ENCODE measurements at places on chromosomes 4 and X.
A peak's percentile ranks its signal among the peaks of the same experiment; 100 is the strongest.

DNA sequence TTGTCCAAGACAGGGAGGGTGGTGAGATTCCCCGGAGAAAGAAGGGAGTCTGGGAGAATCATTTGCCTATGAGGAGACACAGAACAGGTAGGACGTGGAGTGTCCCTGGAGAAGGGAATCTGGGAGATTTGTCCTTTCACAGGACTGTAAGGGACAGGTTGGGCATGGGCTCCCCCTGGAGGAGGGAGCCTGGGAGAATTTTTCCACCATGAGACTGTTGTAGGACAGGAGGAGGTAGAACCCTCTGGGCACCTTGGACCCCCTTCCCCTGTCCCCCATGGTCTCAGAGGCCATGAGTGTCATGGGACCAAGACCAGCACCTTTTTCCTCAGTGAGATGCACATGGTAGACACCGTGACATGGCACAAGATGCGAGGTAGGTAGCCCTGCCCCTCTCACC is 2.8 kb downstream of the PORCN start:
- DNase-seq = no peak

DNA sequence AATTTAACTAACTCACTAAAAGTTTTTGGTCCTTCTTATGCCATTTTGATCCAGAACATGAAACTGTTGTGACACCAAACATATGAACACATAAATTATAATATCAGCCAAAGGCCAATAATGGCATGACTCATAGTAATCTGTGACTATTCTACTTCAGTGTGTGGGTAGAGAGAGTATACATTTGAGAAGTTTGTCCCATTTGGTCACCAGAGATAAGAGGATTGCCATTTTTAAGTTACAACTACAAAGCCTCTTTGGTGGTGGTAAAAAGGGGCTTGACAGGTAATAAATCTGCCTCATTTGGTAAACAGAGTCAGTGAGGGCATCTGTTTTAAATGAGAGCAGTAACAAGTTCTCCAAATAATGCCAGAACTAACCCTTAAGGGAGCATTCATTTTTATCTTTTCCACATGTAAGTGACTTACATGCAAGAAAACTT is 117.9 kb downstream of the TBC1D19 start:
- no peak for DNase-seq

- no peak for DNase-seq
These were observed 23.9 kb downstream of the ACSL4 start for GRCh38 chrX:109709129-109709631.

GRCh38 chr4:87112063-87112462 is 108.4 kb downstream of the KLHL8 start:
- no peak for DNase-seq

DNA sequence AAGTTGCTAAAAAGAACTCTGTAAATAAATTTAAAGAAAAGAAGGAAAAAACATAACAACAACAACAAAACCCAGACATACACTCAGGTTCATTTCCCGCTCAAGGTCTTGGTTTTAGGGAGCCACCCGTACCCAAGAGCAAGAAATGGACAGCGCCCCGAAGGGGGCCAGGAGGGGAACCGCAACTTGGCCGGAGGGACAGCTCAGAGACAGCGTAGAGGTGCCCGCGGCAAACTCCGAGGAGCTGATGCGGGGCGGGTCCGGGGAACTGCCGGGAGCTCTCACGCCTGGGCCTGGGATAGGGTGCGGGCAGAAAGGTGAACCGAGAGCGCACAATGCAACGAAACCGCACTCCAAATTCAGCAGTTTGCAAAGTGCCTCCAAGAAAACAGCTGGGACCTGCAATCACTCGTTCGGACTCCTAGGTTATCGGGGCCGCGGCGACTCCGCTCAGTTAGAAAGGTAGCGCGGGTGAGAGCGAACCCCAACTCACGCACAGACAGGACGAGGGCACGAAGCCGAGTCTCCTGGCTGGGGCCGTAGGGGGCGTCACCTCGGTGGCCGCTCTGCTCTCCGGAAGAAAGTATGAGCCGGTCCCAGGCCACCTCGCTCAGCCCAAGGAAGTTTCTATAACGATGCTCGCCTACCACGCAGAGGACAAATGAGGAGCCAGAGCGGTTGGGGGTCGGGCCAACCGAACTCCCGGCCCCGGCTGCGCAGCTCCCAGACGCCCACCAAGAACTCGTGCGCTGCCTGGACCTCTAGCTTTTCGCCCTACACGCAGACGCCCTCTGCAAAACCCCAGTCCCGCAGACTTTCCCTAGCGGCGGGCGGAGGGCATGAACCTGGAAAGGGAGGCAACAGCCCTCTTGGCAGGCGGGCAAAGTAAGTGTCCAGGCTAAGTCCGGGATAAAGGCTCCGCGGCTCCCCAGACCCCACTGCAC is 1.4 kb downstream of the NDNF start:
- DNase-seq = no peak

DNA sequence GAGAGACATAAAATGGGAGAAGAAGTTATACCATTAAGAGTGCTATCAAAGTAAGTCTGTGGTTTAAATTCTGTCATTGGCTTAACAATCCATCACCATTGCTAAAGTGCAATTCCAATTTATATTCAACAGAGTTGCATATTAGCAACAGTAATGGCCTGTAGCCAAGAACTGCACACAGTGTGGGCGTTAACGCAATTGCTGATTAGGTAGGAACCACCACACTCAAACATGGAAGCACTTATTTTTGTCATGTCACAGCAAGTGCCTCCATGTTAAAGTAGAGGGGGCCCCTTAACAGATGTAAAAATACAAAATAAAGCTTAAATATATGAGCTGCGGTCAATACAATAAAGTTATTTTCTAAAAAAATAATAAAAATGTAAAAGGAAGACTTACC is 10.8 kb downstream of the LARP7 start:
- DNase-seq = peak; percentile 64

- no peak for DNase-seq
These were observed 20.2 kb upstream of the HSD17B13 start for GRCh38 chr4:87342872-87343271.

DNA sequence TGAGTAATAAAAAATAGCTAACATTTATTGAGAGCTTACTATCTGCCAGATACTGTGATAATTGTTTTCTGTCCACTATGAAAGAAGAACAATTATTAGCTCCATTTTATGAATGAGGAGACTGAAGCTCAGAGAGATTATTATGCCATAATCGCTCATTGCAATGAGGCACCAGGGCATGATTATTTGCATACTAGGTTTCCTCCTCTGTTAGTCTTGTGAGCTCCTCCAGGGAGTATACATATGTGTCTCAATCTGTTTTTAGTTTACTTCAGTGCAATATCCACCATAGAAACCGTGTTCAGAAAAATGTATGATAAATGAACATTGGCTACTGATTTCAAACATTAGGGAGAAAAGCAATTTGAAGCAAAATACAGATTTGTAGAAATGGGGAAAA is 139.4 kb upstream of the OTUD4 start:
- DNase-seq = no peak

- DNase-seq = no peak
These were observed 302.9 kb upstream of the EPHA5 start for GRCh38 chr4:65973186-65973585.

DNA sequence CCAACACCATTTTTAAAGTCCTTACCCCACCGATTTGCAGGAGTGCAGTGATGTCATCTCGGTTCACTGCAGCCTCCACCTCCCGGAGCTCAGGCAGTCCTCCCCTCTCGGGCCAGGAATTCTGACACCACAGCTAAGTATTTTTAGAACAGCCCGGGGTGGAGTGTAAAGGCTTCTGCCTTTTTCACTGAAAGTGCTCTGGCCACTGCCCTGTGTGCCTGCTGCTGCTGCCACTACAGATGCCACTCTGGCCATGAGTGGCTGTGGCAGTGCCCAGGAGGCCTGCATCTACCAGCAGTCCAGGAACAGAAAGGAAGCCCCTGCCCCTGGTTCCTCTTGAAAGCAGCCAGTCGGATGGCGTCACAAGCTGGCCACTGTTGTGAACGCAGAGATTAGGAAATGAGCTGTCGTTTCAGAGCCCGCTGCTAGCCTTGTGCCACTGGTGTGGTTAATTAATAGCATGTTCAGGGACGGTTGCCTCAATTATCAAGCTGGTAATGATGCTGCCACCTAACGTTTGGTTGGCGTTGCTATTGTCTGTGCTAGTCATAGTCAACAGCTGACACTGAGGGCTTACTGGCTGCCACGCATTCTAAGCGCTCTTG is 23.6 kb upstream of the TBC1D14 start:
- DNase-seq = peak; percentile 74

DNA sequence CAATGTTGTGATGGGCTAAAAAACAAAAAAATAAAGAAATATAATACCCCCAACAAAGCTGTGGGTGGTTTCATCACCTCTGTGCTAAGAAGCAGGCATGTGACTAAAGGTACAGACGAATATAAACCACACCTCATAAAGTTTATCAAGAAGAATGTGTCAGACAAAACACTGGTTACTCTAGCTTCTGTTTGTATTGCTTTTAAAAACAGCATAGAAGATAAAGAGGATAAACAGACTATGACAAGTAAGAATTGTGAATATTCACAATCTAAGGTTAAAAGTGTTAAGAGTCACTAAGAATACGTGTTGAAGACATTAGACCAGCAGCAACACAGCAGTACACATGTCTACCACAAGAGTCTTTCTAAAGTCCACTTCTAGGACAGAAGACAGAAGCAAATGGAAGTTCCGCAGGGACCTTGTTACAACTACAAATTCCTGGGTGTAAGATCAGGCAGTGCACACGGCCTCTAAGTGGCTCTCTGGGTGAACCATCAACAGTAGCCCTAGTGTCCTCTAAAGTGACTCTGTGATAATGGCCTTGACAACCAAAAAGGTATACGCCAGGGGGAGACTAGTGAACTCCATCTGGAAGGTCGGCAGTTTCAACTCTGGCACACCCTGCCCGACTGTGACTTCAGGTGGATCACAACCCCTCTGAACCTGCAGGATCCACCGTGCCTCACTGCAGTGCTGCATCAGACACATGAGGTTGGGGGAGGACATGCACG is 8.3 kb upstream of the FGFBP2 start:
- no peak for DNase-seq

GRCh38 chr4:150479657-150480056 is 102.3 kb upstream of the MAB21L2 start:
- DNase-seq = no peak

DNA sequence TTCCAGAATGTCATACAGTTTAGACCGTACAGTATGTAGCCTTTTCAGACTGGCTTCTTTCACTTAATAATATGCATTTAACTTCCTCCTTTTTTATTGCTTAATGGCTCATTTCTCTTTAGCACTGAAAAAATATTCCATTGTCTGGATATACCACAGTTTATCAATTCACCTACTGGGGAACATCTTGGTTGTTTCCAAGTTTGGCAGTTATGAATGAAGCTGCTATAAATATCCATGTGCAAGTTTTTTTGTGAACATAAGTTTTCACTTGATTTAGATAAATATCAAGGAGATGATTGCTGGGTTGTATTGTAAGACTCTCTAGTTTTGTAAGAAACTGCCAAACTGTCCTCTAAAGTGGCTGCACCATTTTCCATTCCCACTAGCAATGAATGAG is 375.5 kb downstream of the PCDH18 start:
- DNase-seq = no peak

DNA sequence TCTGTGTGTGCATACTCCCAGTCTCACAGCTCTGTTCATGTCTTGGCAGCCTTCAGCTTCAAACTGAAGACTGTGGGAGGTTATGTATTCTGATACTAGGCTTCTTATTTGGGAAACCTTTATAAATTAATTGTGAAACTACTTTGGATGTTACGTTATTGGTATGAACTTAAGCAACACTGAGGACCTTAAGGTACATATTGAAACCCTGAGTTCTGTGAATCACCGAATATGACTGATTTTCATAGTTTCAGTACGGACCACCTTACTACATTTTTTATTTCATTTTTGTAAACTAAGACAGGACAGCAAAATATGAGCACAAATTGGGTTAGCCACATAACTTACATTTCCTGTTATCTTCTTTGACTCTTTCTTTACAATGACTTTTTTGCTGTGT is 498.4 kb downstream of the PDGFC start:
- DNase-seq = no peak

GRCh38 chrX:133702230-133702629 is 283.2 kb downstream of the GPC3 start:
- DNase-seq = no peak

GRCh38 chr4:109657854-109658418 is 45.3 kb downstream of the CASP6 start:
- DNase-seq = no peak

DNA sequence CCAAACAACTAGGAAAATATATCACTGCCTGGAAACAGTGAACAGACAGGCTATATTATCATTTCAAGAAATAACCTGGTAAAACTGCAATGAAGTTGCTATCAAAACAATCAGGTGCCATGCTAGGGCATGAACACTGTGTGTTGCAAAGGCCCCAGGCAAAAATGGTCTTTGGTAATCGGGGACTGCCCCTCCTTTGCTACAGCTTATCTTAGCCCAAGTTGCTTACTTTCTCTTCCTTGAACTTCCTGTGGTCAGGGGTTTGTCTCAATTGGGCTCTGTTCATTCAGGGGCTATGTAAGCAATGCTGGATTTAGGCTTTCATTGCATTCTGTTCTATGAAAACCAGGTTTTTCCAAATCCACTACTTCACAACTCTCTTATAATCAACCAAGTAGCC is 30.4 kb downstream of the SCML1 start:
- DNase-seq = no peak

DNA sequence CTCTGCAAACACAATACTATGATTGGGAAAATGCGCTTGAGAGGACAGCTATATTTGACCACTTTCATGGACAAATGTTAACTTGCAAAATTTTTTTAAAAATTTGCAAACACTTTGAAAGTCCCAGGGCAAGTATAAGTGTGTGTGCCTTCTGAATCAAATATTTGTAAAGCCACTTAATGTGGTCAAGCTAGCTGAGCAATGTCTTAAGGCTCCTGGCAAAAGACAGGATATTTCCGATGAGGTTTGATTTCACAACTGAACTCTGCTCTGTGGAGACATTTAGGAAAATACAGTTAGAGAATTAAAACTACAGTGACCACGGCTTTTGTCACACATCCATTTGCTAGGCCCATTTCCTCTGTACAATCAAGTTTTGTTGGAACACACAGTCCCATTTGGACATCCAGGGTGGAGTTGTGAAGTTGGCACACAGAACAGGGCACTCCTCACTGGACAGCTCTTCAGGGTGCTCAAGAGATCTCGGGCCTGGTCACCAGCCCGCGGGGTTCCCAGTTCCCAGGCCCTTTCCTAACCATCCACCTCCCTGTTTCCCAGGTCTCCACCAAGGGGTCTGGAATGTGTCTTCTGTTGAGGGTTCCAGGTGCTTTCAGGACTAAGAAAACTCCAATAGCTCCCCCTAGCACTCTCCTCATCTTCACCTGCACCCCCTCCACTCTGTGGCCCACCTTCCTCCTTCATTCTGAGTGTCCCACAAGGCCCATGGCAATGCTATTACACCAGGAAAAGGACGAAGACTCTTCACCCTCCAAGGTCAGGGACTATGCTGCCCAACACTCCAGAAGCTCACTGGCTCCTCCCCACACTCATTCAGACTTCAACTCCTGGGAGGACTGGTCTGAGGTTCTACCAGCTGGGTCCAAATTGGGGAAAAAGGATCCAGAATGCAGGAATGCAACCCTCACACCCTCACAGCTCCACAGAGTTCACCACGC is 41.9 kb downstream of the XAGE2 start:
- DNase-seq = no peak

DNA sequence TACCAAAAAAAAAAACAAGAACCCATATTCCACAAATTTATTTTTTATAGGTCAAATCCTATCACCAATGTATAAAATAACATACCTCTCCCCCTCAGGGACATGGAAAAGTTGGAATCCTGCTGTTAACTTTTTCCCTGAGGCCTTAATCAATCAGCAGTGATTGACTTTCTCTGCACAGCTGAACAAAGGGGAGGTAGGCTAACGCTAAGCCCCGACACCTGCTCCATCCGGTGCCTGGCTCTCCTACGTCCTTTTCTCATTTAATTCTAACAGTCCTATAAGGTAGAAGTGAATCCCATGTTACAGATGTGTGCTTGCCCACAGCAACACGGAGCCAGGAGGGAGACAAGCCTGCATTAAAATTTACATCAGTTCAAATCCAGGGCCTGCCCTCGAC is 2.8 kb downstream of the CENPU start:
- DNase-seq = no peak
